ENCODE measurements at places on chromosomes 3 and 15.

- no peak for DNase-seq
Observed at GRCh38 chr3:73827725-73828211, 203.0 kb upstream of the PDZRN3 start.

GRCh38 chr3:123658118-123658851 lies 73.4 kb upstream of the HACD2 start:
- no peak for DNase-seq

GRCh38 chr3:4852780-4853748 lies 126.2 kb upstream of the BHLHE40 start:
- DNase-seq, result no peak

DNA sequence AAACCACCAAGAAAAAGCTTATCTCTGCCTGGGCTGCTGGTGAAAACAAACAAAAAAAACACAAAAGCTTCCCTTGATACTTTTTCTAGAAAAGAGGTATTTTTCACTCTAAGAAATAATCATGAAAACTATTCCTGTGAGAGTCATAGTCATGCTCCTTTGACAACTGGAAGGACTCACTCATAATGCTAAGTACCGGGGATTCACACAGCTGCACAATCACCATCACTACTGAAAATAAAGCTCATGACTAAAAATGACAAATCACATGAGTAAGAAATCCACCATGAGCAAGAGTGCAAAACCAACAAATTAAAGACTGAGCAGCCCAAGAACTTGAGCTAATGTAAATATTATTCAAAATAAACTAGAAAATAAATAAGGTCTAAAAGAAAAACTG lies 10.6 kb upstream of the POU1F1 start:
- no peak for DNase-seq

GRCh38 chr15:32840507-32841245 lies 122.9 kb downstream of the GREM1 start:
- DNase-seq, result no peak

- DNase-seq, result no peak
Observed at GRCh38 chr3:27138562-27138961, 230.6 kb downstream of the NEK10 start.

- no peak for DNase-seq
Observed at GRCh38 chr15:52085299-52085698, 27.3 kb downstream of the BCL2L10 start.

- no peak for DNase-seq
Observed at GRCh38 chr15:92870010-92870591, 30.0 kb upstream of the CHD2 start.

- DNase-seq, result peak; percentile 70
Observed at GRCh38 chr15:75801859-75802593, 41.2 kb upstream of the UBE2Q2 start.

DNA sequence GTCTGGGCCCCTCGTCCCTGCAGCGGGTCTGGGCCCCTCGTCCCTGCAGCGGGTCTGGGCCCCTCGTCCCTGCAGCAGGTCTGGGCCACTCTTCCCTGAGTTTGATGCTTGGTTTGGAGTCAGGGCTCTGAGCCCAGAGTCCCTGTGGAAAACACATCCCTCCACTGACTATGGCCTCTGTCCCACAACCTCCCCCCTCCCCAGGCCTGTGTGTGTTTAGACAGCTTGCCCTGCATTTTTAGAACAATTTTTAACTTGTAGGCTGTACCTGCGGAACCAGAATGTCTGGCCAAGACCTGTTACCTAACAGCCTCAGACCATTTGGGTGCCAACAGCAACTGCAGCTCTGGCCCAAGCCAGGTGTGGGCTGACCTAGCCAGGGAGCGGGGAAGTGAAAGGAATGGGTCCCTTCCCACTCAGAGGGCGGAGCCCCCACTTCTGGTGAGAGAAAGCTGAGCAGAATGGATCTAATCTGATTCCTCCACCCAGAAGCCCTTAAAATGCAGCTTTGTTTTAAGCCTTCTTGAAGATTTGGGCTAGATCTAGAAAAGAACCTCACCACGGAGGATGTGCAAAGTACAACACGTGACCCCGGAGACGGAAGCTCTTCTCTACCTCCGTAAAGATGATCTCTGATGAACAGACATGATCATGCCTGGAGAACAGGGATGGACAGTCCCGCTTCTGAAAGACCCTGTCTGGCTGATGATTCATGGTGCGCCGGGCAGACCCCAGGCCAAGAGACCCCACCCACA lies 60.5 kb upstream of the TFRC start:
- DNase-seq, result no peak

DNA sequence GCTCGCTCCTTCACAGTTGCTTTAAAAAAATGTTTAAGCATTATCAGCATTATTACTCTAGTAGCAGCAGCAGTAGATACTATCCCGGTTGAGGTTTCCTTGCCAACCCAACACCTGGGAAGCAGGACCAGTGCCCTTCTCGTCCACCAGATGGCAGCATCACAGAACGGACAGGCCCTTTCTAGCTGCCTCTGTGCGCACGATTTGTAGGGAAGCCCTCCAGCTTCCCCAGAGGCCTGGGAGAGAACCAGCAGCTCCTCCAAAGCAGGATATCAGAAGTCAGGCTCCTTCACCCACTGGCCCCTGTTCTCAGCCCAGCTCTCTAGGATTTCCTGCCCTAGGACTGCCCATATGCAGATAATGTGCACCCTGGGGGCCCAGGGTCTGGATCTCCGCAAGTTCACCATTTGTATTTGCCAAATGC lies 16.8 kb upstream of the ESYT3 start:
- peak; percentile 49 for DNase-seq

GRCh38 chr3:1179146-1179545 lies 86.3 kb downstream of the CNTN6 start:
- no peak for DNase-seq

- no peak for DNase-seq
Observed at GRCh38 chr15:61702224-61703020, 357.8 kb downstream of the VPS13C start.

GRCh38 chr3:23076437-23076836 lies 126.7 kb upstream of the UBE2E2 start:
- no peak for DNase-seq

DNA sequence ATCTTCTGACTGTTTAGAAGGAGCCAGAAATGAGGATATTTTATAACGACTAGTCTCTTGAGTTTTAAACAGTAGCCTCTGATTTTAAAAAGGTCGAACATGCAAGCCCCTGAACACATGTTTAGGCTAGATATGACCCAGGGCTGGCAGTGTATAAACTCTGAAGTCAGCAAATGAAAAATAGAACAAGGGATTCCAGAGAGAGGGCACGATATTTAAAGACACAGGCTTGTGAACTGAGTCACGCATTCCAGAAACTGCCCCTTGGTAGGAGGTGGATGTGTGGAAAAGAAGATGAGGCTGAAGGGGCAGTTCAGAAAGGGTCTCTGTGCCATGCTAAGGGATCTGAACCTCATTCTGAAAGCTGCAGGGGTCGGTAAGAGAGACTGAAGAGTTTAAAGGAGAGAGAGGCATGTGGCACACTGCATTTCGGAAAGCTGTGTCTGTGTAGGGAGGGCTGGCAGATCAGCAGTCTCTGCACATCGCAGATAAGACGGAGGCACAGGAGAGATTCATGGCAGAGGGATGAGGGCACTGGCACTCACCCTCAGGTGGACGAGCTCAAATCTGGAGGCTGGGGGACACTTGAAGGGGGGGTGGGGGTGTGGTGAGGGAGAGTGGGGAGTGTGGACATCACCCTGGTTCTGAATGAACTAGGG lies 22.1 kb downstream of the ST8SIA2 start:
- no peak for DNase-seq

- no peak for DNase-seq
Observed at GRCh38 chr3:53122933-53123305, 7.3 kb downstream of the RFT1 start.

DNA sequence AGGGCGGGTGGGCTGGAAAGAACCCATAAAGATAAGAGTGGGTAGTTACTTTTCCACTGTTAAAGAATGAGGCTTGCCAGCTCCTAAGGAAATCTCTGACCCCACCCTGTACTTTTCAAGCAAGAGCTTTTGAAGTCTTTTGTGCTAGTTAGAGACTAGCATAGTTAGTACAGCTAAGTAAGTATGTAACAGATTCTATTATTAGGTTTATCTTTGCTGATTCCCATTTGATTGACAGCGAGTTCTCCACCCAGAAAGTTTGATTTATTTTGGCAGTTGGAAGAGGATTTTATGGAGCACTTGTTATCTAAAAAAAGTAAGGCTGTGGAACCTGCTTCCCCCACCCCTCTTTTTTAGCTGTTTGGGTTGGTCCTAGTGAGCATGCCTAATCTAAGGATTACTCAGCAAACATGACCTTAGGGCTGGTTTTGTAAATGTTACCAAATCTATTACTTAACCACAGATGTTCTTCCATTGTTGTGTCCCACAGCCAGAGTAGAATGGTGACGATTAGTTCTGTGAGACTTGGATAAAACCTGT lies 57.6 kb downstream of the FNDC3B start:
- DNase-seq, result no peak

DNA sequence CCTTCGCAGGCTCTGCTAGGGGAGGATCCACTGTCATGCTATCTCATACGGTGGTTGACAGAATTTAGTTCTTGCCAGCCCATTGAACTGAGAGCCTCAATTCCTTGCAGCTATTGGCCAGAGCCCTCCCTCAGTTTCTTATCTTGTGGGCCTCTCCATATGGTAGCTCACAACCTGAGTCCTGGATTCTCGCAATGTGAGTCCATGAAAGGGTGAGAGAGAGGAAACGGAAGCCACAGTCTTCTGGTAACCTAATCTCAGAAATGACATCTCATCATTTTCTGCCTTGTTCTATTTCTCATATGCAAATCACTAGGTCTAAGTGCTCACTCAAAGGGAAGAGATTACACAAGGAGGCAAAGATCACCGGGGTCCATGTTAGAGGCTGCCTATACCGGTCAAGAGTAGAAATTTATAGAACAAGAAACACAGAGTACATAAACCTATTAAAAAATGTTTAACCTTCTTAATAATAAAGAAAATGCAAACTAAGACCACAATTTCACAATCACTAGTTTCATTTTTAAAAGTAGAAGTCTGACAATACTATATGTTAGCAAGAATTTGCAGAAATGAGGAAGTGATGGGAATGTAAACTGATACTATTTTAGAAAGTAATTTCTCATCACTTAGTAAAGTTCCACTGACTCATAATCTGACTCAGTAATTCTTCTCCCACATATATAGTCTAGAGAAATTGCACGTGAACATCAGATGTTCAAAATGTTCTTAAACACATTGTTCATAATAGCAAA lies 378.4 kb upstream of the AGTR1 start:
- DNase-seq, result no peak

DNA sequence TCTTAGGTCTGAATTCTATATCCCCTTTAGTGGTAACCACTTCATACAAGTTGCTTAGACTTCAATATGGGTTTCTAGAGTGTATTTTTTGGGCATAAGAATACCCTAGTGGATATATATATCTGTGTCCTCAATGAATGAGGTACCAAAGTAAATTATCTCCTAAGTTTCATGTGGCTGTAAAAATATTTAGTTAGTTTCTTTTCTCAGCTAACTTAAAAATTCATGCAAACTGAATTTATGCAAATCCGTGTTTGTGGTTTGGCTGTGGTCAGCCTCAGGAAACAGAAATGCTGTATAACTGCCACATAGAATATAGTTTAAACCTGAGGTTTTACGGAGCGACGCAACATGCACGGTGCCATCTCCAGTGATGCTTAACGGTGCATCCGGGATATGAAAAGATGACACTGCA lies 80.3 kb downstream of the PEX5L start:
- DNase-seq, result no peak

- no peak for DNase-seq
Observed at GRCh38 chr15:78341057-78341987, 1.2 kb downstream of the CRABP1 start.

DNA sequence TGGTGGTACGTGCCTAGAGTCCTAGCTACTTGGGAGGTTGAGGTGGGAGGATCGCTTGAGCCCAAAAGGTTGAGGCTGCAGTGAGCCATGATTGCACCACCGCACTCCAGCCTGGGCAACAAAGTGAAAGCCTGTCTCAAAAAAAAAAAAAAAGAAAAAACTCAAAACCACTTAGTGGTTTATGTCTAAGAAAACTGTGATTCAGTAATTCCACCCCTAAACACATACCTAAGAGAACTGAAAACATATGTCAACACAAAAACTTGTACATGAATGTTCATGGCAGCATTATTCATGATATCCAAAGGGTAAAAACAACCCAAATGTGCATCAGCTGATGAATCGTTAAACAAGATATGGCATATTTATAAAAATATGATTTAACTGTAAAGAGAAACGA lies 14.3 kb downstream of the SPG21 start:
- DNase-seq, result no peak

DNA sequence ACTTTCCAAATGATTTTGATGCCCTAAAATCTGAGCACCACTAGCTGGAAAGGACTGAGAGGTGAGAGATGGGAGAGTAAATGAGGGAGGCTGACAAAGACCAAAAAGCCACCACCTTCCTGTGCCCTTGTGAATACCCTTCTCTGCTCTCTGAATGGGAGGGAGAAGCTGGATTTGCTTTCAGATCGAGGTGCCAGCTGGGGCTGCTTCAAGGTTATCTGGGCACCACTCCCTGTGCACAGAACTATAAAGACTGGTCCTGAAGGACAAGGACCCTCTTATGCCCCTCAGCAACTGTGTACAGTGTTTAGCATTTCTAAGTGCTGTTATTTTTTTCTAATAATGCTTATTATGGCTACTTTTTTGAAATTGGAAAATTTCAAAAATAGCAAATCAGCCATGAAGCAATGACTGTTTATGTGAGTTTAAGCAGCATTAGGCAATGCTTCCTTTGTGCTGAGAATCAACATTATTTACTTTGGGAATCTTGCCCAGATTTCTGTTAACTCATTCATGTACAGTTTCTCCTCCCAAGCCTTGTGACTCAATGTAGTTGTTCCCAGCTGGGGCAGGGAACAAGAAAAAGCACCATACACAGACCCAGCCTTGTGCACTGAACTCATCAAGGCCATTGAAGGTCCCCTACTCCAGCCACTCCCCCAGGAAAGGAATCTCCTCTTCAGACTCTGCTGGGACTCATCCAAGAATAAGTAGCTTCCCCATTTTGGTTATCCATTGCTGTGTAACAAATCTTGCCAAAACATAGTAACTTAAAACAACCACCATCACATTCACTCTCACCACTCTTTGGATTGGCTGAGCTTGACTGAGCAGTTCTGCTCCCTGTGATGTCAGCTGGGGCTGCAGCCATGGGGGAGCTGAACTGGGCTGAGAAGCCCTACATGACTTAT lies 37.3 kb upstream of the CDV3 start:
- DNase-seq, result no peak

DNA sequence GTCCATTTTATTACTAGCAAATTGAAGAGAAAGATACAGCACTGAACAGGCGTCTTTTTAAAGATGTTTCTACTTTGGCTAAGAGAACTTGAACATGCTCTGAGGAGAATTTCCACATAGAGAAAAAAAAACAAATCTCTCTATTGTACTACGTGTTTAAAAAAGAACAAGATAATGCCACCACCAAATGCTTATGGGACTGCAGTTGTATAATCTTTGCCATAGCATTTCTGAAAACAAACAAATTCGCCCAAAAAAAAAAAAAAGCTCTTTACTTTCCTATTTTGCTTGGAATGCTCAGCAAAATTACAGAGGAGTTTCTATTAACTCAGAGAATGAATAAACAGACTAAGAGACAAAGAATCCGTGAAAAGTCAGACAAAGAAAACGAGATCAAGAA lies 114.2 kb downstream of the CNTN3 start:
- no peak for DNase-seq

GRCh38 chr3:52225452-52226228 lies at the start of gene TLR9:
Gene TLR9, minus strand, starts transcription at chr3:52225645. Its CDS starts 116 bp downstream, at chr3:52225529.
- DNase-seq, result no peak

Measured in T-helper 17 cell (primary cell).